ENCODE measurements at places on chromosomes 4 and X.

DNA sequence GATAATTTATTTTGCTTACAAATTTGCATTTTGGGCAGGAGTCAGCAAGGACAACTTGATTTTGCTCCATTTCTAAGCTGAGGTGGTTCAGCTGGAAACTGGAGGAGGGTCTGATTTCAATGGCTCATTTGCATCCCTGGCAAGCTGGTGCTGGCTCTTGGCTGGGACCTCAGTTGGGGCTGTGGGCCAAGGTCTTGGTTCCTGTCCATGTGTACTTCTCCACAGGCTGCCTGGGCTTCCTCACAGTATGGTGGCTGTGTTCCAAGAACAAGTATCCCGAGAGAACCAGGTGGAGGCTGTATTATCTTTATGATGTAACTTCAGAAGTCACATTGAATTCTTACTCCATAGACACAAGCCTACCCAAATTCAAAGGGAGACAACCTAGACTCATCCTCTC lies 77.0 kb upstream of the STX18 start:
- DNase-seq, result no peak

GRCh38 chr4:146275370-146275769 lies 61.0 kb downstream of the REELD1 start:
- no peak for DNase-seq

DNA sequence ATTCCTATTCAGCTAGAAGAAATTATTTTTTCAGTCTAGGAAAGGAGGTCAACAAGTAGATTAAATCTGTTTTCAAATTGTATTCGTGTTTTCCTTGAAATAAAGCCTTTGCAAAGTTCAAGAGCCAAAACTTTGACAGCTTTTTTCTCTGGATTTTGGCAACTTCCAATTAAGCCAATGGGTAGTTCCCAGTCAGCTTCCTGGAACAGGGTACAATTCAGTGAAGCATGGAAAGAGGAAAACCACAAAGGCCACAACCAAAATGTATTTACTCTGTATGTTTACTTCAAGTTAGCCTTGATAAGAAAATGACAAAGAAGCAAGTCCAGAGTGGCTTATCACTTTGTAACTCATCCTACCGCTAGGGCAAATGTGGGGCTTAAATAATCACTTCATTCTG lies 188.6 kb downstream of the COMMD8 start:
- no peak for DNase-seq

GRCh38 chr4:110898290-110898689 lies 275.4 kb upstream of the PITX2 start:
- DNase-seq, result no peak

DNA sequence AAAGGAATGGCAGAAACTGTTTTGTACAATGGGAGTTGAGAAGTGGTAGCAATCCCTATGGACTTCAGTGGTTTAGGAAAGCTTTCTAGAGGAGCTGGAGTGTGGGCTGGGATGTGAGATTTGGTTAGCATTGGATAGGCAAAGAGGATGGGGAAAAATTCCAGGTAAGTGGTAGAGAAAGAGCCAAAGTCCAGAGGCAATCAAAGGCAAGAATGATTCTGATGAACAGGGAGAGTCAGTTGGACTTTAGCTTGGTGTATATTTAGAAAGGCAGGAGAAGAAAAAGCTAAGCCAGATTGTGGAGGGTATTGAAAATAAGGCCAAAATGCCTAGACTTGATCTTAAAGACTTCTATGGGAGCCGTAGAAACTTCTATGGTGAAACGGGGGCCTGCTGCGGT lies 3.7 kb upstream of the VSIG4 start:
- no peak for DNase-seq
